COR-L47 (cell line): ENCODE measurements at places on chromosomes 3 and 15.
A peak's percentile ranks its signal among the peaks of the same experiment; 100 is the strongest.

GRCh38 chr3:58157700-58158099, 53.1 kb downstream of the DNASE1L3 start:
- no peak for DNase-seq

- peak; percentile 46 for DNase-seq
These were observed 744.7 kb downstream of the TUSC7 start for GRCh38 chr3:117454254-117454653.

DNA sequence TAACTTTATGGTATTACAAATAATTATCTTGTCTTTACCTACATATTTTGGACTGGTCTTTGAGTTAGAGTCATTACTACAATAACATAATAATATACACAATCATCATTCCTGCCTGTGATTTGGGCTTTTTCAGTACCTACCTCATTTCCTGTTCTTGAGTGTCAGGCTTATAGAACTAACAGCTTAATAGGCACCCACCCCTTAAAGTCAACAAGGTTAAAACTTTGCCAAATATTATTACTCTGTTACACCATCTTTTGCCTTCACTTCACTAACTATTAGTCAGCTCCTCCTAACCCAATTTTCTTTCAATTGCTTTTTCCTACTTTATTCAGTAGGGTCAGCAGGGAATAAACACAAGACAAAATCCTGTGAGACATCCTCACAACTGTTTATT, 488.7 kb upstream of the AGTR1 start:
- DNase-seq: no peak

- no peak for DNase-seq
These were observed 568.7 kb upstream of the UBE2E2 start for GRCh38 chr3:22634433-22634832.

- no peak for DNase-seq
These were observed 321.8 kb downstream of the ULK4 start for GRCh38 chr3:41640076-41640475.

DNA sequence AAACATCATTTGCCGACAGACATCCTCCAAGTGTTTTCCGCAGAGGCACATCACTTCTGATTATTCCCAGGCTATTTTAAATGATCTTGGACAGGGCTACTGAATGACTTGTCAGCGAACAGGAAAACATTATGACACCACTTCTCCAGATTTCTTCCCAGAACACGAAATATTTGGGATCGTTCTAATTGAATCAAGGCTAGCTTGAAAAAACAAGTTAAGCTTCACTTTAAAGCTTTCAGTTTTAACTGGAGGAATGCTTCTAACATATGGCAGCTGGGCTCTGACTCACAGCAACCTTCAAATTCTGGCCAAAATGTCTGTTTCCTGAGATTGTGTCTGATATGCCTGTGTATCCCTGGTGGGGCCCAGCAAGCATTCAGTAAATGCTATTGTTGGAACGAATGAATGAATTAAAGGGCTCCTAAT, 127.0 kb upstream of the ICE2 start:
- DNase-seq: no peak

- DNase-seq: no peak
These were observed 75.3 kb downstream of the NCEH1 start for GRCh38 chr3:172635588-172635987.

DNA sequence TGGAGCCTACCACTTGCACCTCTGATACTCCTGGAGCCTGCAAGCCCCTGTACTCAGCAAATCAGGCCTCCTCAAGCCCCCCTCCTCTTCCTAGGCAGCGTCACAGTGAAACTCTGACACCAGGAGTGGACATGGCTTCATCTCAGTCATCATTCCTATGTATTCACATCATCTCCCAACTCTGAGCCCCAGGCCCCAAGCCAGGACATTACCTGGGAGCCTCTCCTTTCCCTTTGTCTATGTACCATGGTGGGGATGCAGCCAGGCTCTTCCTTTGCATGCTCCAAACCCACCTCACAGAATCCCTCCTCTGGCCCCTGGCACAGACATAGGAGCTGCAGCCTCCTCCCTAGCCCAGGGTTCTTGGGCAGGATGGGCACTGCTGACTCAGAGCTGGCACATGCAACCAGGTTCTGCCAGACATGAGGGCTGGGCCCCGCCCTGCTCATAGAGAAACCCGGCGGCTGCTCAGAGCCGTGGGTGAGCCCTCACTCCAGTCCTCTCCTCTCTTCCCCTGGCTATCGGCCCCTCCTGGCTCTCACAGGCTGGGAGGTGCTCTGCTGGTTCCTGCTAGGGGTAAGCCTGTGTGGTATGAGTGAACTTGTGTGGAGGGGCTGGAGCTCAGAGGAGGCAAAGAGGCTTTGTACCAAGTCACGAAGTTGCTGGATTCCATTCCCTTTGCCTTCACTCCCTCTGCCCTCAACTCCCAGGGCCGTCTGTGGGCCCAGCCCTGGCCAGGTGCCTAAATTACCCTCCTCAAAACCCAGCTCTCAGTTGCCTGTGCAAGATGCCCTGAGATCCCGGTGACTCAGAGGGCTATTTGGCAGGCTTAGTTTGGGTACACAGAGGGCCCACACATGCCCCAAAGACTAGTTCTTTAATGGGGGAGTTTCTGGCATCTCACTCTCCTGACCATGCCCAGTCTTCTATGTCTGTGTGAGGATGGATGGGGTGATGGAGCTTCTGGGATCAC, 1.9 kb upstream of the PLCD1 start:
- no peak for DNase-seq

DNA sequence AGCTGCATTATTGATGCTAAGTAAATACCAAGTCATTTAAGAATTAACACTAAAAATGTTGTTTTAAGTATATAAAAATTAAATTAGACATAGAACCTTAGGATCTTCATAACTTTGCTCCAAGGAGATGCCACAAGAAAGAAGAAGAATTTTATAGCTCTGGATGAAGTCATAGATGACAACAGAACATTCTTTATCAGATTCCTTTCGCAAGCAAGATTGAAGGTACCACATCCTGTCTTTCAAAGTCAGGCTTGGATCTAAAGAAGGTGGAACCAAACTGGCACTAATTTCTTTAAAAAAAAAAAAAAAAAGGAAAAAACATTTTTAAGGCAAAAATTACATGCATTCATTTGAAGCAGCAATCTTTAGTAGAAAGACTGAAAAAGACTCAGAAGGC, 62.5 kb downstream of the POLQ start:
- no peak for DNase-seq

DNA sequence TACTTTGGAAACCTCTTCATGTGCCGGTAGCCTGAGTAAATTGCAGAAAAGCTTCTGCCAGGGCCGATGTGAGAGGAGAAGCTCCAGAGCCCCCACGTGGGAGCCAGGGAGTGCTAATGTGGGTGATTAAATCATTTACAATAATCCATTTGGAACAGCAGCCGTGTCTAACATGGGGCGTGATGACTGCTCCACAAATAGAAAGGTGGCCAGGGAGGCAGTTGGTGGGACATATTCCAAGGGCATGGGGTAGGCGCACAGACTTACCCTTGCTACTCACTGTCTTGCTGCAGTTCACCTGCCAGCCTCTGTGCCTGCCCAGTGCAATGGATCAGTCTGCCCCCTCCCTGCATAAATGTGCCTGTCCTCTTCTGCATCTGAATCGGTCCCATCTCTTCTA, 39.3 kb upstream of the INSYN1 start:
- DNase-seq: no peak

GRCh38 chr3:195154111-195154791, 116.7 kb downstream of the XXYLT1 start:
- no peak for DNase-seq

DNA sequence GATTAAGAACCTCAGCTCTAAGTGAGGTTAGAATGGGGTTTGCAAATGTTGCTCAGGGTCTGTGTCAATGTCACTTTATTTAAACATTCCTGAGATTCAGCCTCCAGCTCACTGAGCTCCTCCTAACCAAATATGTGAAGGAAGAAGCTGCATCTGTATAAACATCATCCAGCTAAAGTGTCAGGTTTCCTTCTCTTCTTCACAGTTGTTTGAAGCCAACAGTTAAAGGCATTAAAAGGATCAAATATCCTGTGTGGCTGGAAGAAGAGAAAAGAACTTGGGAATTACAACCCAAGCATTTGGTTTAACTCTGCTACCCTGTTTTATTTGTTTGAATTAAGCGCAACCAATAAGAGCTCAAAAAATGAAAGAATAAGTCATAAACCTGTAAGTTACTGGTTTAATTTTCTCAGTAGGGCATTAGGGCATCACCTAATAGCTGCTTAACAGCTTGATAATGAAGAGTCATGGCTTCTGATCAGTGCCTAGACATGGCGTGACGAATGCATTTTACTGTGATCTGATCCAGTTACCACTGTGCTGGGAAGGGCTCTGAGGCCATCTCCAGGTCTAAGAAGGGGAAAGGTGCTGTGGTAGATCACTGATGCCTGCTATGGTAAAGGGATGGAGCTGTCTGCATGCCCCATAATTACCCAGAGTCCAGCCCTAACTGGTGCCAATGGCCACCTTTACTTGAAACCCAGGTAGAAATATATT, 165.7 kb upstream of the TSC22D2 start:
- no peak for DNase-seq

DNA sequence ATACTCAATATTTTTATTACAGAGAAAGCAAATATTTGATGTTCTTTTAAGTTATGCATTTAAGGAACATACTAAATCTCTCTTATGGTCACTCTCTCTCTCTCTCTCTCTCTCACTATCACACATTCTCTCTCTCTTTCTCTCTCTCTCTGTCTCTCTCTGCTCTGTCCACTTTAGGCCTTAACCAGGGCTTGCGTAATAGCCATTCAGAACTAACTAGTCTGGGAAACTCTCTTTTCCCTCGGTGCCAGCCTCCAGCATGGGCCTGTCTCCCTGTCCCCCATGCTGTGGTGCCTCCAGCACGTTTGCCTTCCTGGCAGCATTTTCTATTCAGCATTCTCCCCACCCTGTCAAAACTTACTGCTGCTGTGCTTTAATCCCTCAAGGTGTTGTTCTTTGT, 389.7 kb downstream of the ROBO1 start:
- DNase-seq: no peak

- no peak for DNase-seq
These were observed 625.5 kb upstream of the ZNF717 start for GRCh38 chr3:76410762-76411281.

DNA sequence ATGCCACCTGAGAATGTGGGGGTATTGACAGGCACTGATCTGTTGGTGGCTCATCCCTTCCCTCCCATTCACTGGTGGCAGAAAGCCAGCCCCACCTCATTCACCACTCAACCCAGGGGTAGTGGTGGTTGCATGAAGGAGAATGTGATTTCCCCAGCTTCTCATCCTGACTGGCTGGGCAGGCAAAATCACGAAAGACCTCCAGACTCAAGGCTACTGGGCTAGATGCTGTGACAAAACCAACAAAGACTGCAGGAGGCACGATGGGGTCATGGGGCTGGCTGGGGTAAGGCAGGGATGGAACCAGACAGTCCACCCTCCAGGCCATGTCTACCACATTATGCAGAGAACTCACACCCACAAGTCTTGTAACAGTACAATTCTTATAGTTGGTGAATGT, 33.9 kb downstream of the FSTL1 start:
- peak; percentile 39 for DNase-seq

DNA sequence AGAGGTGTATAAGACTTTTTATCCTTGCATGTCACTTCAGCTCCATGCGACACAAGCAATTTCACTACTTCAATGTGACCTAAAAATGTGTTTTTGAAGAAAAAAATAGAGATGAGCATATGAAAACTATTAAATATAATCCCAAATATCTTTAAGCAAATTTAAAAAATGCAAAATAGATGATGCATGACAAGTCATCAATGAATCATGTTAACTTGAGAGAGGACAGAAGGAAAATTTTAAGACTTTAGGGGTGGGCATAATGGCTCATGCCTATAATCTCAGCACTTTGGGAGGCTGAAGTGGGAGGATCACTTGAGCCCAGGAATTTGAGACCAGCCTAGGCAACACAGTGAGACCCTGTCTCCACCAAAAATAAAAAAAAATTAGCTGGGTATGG, 73.3 kb downstream of the ANKRD28 start:
- no peak for DNase-seq

DNA sequence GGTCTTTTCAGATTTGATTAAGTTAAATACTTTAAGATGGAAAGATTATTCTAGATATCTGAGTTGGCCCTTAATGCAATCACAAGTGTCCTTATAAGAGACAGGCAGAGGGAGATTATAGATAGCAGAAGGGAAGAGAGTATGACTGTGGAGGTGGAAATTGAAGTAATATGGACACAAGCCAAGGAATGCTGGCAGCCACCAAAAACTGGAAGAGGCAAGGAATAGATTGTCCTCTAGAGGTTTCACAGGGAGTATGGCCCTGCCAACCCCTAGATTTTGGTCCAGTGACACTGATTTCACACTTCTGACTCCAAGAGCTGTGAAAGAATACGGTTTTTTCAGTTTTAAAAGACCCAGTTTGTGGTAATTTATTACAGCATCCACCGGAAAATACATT, 1498.7 kb upstream of the CADM2 start:
- DNase-seq: no peak

DNA sequence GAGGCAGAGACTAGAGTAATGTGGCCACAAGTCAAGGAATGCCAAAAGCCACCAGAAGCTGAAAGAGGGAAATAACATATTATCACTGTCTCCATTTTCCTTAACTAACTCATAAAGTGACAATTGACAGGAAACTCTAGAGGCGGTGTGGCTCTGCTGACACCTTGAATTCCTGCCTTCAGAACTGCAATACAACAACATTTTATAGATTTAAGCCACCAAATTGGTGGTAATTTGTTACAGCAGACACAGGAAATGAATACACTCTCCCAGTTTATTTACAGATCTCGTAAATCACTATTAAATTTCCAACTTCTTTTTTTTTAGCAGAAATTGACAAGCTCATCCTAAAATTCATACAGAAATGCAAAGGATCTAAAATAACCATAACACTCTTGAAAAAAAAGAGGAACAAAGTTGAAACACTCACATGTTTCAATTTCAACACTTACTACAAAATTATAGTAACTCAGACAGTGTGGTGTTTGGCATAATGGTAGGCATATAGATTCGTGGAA, 449.9 kb downstream of the OTOL1 start:
- no peak for DNase-seq
